ENCODE measurements at places on chromosomes 3 and 15. TPM values are rescaled to one million over a fixed set of nuclear protein-coding genes. Genes with fewer than 3 reads are reported as not detected.

The IL20RB gene
- total RNA-seq = 8.8 TPM

The RGMA gene
- 0.42 TPM for total RNA-seq

The MORC1 gene
- total RNA-seq = not detected

The CCDC54 gene
- not detected for total RNA-seq

The UNC13C gene
- total RNA-seq = not detected

The ZXDC gene
- 19.5 TPM for total RNA-seq

The CCDC191 gene
- 2.2 TPM for total RNA-seq

The SUMF1 gene
- total RNA-seq = 11.8 TPM

The FAM81A gene
- 0.92 TPM for total RNA-seq

The NAA80 gene
- total RNA-seq = 7.6 TPM

The ALDH1A3 gene
- total RNA-seq = 1.9 TPM

The GUCA1C gene
- total RNA-seq = not detected

The IQCF6 gene
- not detected for total RNA-seq

The LNP1 gene
- total RNA-seq = 3.1 TPM

The POPDC2 gene
- total RNA-seq = 0.38 TPM

The MRPS25 gene
- total RNA-seq = 31.2 TPM

The NDUFAF3 gene
- 81.5 TPM for total RNA-seq

The SOX2 gene
- not detected for total RNA-seq

The TGM4 gene
- total RNA-seq = not detected

The GHSR gene
- total RNA-seq = not detected

The COL6A5 gene
- total RNA-seq = not detected

The PPP2R3A gene
- total RNA-seq = 2.8 TPM

The ZNF662 gene
- total RNA-seq = not detected

The IL5RA gene
- not detected for total RNA-seq

The CACNA1D gene
- not detected for total RNA-seq

The UROC1 gene
- total RNA-seq = not detected

The ITIH1 gene
- total RNA-seq = not detected

The ATP13A5 gene
- total RNA-seq = not detected

The CP gene
- 6.2 TPM for total RNA-seq

The COL8A1 gene
- total RNA-seq = 179 TPM

The SNTN gene
- not detected for total RNA-seq

The CCR1 gene
- total RNA-seq = 0.12 TPM

The IQCH gene
- 4.0 TPM for total RNA-seq

The ISLR gene
- total RNA-seq = not detected

The DPPA2 gene
- total RNA-seq = not detected

The ALPK3 gene
- 0.05 TPM for total RNA-seq
